ENCODE measurements at places on chromosomes 5 and 9.

DNA sequence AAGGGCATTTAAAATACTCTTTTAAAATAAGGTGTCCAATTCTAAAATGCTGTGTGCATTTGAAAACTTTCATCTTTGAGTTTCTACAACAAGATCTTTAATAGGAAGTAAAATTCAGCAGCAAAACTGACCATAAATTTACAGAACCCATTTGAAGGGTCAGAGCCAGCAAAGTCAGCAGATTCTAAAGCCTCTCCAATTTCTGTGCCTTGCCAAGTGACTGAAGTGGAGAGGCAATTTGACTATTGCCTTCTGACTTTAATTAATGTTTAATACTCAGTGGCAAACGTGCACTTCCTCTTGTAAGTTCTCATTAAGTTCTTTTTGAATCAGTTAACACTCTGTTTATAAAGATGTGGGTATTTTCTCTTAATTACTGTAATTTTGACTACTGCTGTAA lies 155.2 kb downstream of the BAAT start:
- DNase-seq, result no peak

- DNase-seq, result peak; percentile 17
Observed at GRCh38 chr9:95085036-95085770, 232.3 kb downstream of the FANCC start.

GRCh38 chr5:32090755-32091128 lies 83.4 kb downstream of the GOLPH3 start:
- no peak for DNase-seq

- no peak for DNase-seq
Observed at GRCh38 chr9:121383715-121384114, 13.7 kb upstream of the STOM start.

GRCh38 chr5:9361835-9362234 lies 184.0 kb downstream of the SEMA5A start:
- DNase-seq, result peak; percentile 50

- DNase-seq, result no peak
Observed at GRCh38 chr9:81661339-81661738, 28.0 kb downstream of the TLE1 start.

DNA sequence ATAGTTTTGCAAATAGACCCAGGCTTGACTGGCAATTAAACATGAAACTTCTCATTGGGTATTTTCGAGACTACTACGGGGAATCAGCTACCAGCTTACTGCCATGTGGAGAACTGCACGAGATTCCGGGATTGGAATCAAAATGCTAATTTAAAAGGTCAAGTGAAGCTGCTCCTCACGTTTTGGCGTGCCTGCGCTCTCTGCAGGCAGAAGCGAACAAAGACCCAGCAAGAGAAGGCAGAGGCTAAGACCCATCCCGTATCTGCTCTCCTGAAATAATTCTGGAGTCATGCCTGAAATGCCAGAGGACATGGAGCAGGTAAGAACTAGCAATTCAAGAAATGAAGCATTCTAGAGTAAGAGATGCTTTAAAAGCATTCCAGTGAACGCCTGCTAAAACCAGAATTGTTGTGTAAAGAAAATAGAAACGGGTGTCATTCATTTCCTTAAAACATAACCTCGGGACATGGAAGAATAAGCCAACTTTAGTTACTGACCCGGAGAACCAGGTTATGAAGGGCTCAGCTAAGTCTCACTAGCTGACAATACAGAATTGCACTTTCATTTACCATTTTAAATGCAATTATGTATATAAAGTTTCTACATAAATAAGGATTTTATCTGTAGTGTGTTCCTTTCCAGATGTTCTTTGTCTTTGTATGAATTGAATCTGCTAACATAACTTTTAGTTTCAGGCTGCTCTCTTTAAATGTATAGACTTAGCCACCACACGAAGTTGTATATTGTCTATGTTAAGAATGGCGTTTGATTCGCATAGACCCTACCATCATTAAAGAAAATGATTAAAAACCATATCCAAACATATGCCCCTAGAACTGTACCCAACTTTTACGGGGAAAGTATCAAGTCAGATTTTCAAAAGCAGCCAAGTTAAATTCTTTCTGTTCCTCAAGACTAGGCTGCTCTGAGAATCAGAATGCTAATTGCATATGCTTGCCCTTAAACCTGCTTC lies 2.0 kb upstream of the MAT2B start:
- no peak for DNase-seq

GRCh38 chr9:81417941-81418340 lies 271.4 kb downstream of the TLE1 start:
- DNase-seq, result no peak

- DNase-seq, result no peak
Observed at GRCh38 chr9:87605676-87606075, 108.0 kb downstream of the DAPK1 start.

GRCh38 chr5:173616577-173617118 lies at the start of gene BOD1:
BOD1 (minus strand) TSS chr5:173616650; CDS start chr5:173616436, 214 bp downstream.
- DNase-seq, result peak; percentile 92

GRCh38 chr5:172785429-172786088 lies 14.6 kb upstream of the DUSP1 start:
- DNase-seq, result no peak

GRCh38 chr5:139605887-139606286 lies 42.3 kb upstream of the CXXC5 start:
- DNase-seq, result no peak

- no peak for DNase-seq
Observed at GRCh38 chr9:70923961-70924360, 197.5 kb downstream of the TRPM3 start.

- DNase-seq, result no peak
Observed at GRCh38 chr9:89223396-89223977, 44.9 kb upstream of the SHC3 start.

DNA sequence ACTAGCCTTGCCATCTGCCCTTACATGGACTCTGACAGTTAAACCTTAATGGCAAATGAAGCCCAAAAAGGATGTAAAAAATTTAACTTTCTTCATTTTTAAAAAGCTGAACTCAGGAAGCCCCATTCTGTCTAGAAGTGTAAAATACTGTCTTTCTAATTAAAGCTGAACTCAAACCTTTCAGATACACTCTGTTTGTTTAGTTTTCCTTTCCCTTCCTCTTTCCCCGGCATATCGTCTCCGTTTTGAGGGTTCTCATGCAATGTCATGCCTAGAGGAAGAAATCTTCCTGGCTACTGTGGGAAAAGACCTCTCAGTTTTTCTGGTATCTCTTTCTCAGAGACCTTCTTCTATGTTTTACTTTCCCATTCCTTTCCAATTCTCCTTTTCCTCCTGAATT lies 841.5 kb downstream of the DTWD2 start:
- no peak for DNase-seq

- no peak for DNase-seq
Observed at GRCh38 chr9:78896479-78896878, 599.6 kb downstream of the PSAT1 start.

DNA sequence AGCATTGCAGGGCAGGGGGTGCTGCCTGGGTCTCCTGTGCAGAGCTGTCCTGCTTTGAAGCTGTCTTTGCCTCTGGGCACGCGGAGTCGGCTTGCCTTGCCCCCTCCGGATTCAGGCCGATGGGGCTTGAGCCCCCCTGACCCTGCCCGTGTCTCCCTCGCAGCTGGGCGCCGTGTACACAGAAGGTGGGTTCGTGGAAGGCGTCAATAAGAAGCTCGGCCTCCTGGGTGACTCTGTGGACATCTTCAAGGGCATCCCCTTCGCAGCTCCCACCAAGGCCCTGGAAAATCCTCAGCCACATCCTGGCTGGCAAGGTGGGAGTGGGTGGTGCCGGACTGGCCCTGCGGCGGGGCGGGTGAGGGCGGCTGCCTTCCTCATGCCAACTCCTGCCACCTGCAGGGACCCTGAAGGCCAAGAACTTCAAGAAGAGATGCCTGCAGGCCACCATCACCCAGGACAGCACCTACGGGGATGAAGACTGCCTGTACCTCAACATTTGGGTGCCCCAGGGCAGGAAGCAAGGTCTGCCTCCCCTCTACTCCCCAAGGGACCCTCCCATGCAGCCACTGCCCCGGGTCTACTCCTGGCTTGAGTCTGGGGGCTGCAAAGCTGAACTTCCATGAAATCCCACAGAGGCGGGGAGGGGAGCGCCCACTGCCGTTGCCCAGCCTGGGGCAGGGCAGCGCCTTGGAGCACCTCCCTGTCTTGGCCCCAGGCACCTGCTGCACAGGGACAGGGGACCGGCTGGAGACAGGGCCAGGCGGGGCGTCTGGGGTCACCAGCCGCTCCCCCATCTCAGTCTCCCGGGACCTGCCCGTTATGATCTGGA lies 2.7 kb downstream of the CEL start:
- DNase-seq, result peak; percentile 70

GRCh38 chr9:112170968-112171367 lies 4.1 kb downstream of the SUSD1 start:
- DNase-seq, result no peak

- DNase-seq, result no peak
Observed at GRCh38 chr5:127419683-127420257, 97.7 kb upstream of the PRRC1 start.

GRCh38 chr9:128372188-128372641 lies 1.0 kb downstream of the URM1 start:
- DNase-seq, result no peak

DNA sequence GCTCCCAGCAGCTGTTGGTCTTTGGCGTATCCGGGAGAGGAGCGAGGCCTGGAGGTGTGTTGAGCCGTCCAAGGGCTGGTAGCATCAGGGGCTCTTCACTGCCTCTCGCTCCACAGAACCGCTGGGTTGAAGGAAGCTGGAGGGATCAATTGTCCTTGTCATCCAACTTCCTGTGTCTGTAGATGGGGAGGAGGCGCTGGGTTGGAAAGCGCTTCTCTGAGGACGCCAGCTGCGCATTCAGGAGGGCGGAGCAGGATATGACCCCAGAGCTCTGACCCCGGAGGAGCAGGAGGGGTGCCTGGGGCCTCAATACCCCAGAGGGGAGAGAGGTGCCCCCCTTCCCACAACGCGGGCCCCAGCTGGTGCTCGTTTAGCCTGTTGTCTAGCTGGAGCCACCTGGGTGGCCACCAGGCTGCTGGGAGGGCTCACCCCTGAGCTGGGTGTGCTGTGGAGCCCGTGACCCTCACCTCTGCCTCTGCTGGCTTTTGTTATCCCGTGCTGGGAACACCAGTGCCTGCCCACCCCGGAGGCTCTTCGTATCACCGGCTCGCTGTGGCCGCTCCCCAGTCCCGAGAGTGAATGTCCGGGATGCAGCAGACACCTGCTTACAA lies 2.0 kb upstream of the DBH start:
- no peak for DNase-seq

- DNase-seq, result no peak
Observed at GRCh38 chr5:72006361-72006760, 100.9 kb upstream of the MAP1B start.

DNA sequence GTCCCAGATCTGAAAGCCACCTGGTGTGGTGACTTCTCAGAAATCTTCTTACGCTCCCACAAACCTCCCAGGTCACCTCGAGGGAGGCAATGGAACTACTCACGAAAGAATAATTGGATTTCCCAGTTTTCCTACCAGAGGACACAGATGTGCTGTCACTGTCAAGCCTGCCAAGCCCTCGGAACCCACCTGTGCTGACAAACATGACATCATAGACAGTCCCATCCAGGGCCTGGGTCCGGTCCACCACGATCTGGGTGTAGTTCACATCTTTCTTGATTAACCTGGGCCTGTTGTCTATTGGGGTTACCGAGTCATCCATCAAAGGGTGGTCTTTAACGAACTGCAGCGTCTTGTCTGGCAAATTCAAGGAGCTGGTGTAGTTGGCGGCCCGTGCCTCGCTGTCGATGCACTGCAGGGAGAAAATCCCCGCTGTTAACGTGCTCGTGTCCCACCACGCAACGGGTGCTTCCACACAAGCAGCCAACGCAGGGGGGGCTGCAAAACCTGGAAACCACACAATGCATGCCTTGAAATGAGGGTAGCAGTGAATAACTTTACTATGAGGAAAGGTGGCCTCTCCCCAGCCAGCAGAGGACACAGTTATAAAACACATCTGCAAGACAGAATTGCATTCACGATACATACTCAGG lies 69.0 kb downstream of the SECISBP2 start:
- DNase-seq, result peak; percentile 32

DNA sequence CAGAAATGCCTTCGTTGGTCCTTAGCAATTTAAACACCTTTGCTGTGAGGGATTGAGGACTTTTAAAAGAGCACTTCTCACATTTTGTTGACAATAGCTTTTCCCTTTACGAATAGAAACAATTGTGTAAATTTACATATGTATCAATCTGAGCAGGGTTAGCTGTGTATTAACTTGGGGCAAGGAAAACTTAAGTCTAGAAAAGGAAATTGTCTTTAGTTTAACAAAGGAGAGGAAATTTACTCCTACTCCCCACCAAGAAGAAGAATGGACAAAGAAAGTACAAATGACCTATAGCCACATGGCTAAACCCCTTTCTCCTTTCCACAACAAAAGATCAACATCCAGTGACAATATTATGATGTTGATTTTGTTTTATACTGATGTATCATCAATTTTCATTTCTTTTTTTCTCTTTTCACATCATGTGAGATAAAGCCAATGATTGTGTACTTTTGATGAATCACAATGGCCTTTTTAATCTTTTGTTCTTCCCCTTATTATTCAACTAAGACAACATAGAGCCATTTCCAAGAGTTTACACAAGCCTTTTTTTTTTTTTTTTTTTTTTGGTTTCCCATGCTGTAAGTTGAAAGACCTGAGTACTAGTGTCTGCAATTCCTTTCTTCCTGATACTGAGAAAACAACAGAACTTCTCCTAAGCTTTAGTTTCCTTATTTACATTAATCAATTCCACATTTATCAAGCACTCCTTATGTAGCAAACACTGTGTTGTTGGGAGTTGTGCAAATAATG lies 19.0 kb downstream of the FOXB2 start:
- DNase-seq, result no peak

DNA sequence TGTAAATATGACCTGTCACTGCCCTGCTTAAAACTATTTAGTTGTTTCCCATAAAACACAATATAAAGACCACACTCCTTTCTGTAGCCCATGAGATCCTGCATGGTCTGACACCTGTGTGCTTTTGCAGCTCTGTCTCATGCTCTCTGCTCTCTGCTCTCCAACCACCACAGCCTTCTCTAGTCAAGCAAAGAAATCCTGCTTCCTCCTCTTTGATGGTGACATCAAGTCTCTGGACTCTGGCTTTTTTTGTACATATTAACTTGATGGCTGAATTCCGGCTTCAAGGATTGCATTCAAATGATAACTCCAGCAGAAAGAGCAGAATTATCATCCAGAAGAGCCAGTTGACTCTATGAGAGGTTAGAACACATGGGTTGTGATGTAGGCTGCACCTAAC lies 58.2 kb downstream of the CHSY3 start:
- DNase-seq, result no peak

DNA sequence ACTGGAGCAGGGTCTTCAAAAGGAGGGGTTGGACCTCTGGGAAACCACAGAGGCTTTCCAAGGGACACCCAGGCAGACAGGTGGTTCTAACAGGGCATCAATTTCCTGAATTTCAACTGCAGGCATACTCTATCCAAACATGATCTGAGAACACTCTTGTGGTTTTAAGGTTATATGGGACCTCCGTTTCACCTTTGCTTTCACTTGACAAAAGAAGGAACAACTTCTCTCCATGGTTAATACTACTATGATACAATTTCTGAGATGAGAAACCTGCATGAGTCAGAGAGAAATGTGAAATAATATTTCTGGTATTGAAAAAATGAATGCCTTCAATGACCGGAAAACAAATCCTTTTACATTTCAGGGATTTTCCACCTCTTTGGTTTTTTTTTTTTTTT lies 28.0 kb upstream of the ERAP1 start:
- DNase-seq, result no peak

GRCh38 chr9:19371942-19372341 lies 8.1 kb downstream of the RPS6 start:
- DNase-seq, result no peak

- no peak for DNase-seq
Observed at GRCh38 chr9:133057006-133057405, 4.8 kb upstream of the CEL start.
